ENCODE measurements at places on chromosomes 13 and 19.

DNA sequence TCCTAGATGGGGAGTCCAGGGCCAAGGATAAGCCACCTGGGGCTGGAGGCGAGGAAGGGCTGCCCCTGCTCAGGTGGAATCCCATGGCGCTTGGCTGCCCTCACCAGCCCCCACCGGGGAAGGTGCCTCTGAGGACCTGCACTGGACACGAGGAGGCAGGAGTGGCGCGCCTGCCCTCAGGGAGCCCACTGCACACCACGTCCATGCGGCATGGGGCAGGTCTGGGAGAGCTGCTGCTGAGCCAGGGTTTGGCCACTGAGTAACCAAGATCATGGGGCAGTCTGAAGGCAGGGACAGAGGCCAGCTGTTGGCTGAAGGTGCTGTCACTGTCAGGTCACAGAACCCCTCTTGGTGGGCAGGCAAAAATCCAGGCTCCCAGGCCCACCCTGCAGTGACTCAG lies 25.9 kb downstream of the ELAVL1 start:
- no peak overlapping the region for H3K4me3 ChIP-seq
- H3K27ac ChIP-seq: no peak overlapping the region
- peaks cover 41% of the 10 kb centered on the region for H3K4me1 ChIP-seq
- DNase-seq: no peak
- peaks cover 52% of the 10 kb centered on the region for H3K36me3 ChIP-seq

DNA sequence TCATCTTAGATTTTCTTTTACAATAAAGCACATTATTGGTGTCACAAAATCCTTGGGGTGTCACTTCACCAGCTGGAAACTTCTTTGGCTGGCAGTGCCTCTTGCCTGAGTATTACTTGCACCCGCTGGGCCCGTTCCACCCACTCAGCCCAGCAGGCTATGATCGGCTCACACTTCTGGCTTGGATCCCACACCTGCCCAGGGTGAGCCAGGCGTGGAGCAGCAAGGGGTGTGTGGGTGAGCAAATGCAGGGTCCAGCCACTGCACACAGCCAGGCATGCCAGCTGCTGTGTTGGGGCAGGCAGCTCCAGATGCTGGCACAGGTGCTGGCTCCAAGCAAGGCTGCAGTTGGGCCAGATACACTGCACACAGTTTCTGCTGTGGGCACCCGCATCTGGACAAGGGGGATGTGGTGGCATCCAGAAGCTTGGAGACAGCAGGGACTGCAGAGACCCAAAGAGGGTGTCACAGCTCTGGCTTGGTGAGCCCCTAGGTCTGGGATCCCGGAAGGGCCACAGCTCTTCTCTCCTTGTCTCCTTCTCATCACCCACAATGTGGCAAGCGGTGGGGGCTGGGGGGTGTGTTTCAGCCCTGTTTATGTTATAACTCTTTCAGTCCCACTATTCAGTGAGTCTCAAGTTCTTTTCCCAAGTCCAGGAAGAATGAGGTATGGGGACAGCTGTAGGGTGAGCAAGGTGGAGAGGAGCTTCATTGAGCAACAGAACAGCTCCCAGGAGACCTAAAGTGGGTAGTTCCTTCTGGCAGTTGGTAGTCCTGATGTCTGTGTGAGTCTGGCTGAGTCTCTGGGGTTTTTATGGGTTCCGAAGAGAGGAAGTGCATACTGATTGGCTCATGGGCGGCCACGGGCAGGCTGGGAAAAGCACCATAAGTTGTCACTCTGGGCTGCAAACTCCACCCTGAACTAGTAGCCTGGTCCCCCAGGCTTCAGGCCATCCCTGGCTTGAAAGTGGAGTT lies 25.3 kb upstream of the TBC1D4 start:
- DNase-seq: no peak
- H3K4me1 ChIP-seq: no peaks in the 10 kb centered on the region
- H3K4me3 ChIP-seq: no peak overlapping the region
- no peaks in the 10 kb centered on the region for H3K27me3 ChIP-seq
- H3K27ac ChIP-seq: no peak overlapping the region

DNA sequence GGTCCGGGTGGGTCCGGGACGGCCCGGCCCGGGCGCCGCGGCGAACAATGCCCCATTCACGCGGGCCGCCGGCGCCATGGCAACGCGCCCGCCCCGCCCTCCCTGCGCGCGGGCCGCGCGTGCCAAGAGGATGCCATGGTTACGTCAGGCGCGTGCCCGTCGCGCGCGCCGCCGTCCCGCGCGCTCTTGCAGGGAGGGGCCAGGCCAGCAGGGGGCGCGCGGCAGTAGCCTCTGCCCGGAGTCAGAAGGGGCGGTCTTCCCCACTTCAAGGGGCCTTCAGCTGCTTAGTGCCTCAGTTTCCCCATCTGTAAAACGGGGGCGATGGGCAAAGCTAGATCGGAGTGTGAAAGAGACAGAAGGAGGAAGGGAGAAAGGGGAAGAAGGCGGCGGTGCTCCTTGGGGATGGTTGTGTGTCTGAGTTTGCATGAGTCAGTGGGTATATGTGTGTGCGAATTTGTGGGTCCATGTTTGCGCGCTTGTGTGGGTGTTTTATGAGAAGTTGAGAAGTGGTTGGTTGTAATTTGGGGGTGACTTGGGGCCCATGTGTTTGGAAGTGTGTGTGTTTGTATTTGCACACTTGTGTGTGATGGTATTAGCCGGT lies 11.6 kb upstream of the NFIX start:
- DNase-seq: peak; percentile 73
- no peaks in the 10 kb centered on the region for H3K27me3 ChIP-seq
- H3K4me1 ChIP-seq: peaks cover 23% of the 10 kb centered on the region
- peak overlapping the region; percentile 44 for H3K4me3 ChIP-seq

DNA sequence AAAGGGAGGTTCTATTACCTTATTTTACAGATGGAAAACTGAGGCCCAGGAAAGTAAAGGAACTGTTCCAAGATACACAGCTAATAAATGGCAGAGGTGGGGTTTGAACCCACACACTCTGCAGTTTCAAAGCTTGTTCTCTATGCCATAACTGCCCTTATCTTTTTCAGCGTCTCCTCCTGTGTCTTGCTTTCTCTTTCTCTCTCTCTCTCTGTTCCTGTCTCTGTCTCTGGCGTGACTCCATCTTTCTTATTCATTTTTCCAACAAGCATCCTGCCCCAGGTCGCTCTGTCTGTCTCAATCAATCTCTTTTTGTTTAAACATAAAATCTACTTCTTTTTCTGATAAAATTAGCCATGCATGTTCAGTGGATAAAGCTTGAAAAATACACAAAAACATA lies 3.2 kb upstream of the IFNL4 start:
- no peak overlapping the region for H3K27ac ChIP-seq
- H3K36me3 ChIP-seq: no peaks in the 10 kb centered on the region
- no peak for DNase-seq
- peaks cover 10% of the 10 kb centered on the region for H3K4me1 ChIP-seq
- peaks cover 31% of the 10 kb centered on the region for H3K27me3 ChIP-seq

DNA sequence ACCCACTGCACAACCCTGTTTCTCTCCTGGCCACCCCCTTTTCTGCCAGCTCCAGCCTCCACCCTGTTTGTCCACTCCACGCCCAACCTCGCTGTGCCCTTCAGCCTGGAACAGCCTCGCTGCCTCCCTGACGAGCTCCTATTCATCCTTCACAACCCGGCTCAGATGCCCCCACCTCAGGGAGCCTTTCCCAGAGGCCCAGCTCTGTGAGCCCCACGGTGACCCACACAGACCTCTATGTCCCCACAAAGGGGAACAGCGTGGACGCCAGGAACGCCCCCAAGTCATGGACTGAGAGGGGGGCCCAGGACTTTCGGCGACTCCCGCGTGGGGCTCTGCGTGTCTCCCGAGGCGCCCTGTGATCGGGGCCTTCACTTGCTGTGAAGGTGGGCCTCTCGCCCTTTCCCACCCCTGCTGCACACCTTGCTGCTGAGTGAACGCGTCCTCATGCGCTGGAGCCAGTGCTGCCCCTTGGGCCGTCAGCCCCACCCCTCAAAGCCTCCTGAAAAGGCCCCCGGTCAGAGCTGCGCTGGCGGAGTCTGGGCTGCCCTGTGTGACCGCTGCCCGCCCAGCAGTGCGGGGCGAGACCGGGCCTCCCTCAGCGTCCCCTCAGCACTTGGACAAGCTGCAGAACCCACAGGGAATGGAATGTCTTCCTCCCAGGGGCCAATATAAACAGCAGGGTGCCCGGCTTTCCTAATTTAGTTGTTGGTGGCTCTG lies 40.0 kb downstream of the ADPRHL1 start:
- H3K27me3 ChIP-seq: no peaks in the 10 kb centered on the region
- peak; percentile 56 for DNase-seq
- peak overlapping the region; percentile 95 for H3K27ac ChIP-seq
- peaks cover 6% of the 10 kb centered on the region for H3K4me1 ChIP-seq
- H3K4me3 ChIP-seq: no peak overlapping the region

GRCh38 chr19:5480427-5480836 lies 25.2 kb downstream of the ZNRF4 start:
- no peak overlapping the region for H3K4me3 ChIP-seq
- DNase-seq: no peak
- H3K4me1 ChIP-seq: no peaks in the 10 kb centered on the region
- peaks cover 11% of the 10 kb centered on the region for H3K27me3 ChIP-seq
- H3K36me3 ChIP-seq: no peaks in the 10 kb centered on the region
- no peak overlapping the region for H3K27ac ChIP-seq

DNA sequence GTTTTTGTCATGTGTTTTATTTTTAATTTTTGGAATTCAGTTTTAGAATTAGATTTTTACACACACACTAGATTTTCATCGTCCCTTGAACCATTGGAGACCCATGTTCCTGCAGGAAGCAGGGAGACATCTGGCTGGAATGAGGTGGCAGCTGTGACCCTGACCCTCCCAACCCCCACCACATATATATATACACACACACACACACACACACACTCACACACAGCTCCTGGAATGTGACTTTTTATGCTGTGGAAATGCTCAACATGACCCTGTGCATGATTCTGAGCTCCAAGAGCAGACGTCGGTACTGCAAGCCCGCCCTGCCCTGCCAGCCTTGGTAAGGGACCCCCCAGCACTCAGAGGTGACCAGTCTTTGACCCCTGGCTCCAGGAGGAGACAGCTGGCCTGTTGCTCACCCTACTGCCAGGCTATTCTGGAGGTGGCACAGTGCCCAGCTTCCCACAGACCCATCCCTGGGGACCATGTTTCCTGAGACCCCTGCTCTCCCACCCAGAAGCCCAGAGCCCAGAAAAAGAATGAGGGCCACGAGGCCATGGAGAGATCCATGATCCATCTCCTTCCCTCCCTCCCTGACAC lies 103.2 kb upstream of the VSTM2B start:
- H3K4me3 ChIP-seq: no peak overlapping the region
- no peaks in the 10 kb centered on the region for H3K36me3 ChIP-seq
- DNase-seq: no peak
- H3K4me1 ChIP-seq: no peaks in the 10 kb centered on the region

DNA sequence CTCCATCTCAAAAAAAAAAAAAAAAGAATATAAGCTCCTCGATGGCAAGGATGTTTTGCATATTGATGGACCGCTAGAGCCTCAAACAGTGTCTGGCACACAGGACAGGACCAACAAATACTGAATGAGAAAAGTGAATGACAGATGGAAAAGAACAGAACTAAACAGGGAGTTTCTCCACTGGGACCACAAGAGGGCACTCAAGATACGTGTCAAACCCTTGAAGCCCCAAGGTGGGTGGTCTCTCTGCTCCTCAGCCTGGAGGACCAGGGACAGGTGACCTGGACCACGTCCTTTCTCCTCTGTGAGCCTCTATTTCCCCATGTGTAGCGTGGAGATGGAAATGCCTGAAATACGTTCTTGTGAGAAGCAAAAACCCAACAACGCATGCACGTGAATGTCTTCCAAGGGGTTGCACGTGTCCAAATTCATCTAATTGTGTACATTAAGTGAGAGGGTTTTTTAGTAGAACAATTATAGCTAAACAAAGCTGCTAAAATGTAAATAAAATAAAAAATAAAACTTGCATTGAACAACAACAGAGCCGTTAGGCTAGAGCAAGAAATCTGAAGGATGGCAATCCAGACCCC lies 5.7 kb upstream of the CDC42EP5 start:
- no peak overlapping the region for H3K27ac ChIP-seq
- H3K36me3 ChIP-seq: no peaks in the 10 kb centered on the region
- H3K4me3 ChIP-seq: no peak overlapping the region
- peaks cover 2% of the 10 kb centered on the region for H3K4me1 ChIP-seq
- DNase-seq: no peak
- no peaks in the 10 kb centered on the region for H3K27me3 ChIP-seq

- H3K4me3 ChIP-seq: no peak overlapping the region
- H3K36me3 ChIP-seq: no peaks in the 10 kb centered on the region
- DNase-seq: no peak
Measured at GRCh38 chr13:73416093-73416492, 357.3 kb downstream of the KLF5 start.

Data from heart left ventricle (tissue), 16 donors.